CD4-positive, CD25-positive, alpha-beta regulatory T cell (primary cell): ENCODE measurements at places on chromosomes 6 and 20. TPM values are rescaled to one million over a fixed set of nuclear protein-coding genes. Genes with fewer than 3 reads are reported as not detected.

The RALGAPA2 gene
- 6.2 TPM for polyA plus RNA-seq

The FLRT3 gene
- not detected for polyA plus RNA-seq

- no peak overlapping the region for H3K27ac ChIP-seq
- no peak overlapping the region for H3K4me3 ChIP-seq
- peaks cover 13% of the 10 kb centered on the region for H3K36me3 ChIP-seq
- no peaks in the 10 kb centered on the region for H3K4me1 ChIP-seq
Observed at GRCh38 chr20:3367089-3367488, 40.4 kb downstream of the DNAAF9 start.

The SGK1 gene
- 3.9 TPM for polyA plus RNA-seq

DNA sequence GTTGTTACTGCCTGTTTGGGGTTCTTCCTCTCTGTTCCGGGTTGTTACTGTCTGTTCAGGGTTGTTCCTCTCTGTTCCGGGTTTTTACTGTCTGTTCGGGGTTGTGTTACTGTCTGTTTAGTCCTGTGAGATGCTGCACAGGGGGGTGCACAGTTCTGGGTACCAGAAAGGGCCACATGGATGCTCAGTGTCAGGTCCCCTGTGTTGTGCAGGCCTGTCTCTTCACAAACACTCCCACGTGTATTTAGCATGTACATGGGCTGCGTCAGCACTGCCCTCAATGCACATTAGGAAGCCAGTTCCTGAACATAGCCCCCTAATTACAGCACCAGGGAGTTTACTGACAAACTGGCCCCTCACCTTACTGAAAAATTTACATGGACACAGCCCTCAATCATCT lies 118.5 kb downstream of the DLL1 start:
- no peak for DNase-seq
- no peak overlapping the region for H3K27ac ChIP-seq
- H3K4me1 ChIP-seq, result no peaks in the 10 kb centered on the region
- H3K27me3 ChIP-seq, result no peaks in the 10 kb centered on the region

DNA sequence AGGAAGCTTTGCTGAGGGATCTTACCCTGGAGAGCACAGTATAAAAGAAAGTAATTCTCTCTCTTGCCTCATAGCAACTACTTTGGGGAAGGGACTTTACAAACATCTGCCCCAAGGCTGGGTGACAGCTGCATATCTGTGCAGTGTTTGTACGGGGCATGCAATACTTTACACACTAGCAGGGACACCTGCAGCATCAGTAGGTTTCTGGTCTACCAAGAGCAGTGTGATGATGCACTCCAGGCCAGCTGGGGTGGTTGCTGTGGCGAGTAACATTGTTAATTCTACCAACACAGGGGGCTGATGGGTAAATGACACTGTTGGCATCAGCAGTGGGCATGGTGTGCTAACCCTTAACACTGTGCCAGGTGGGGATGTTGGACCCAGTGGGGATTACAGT lies 48.0 kb downstream of the ADTRP start:
- H3K4me1 ChIP-seq, result peaks cover 64% of the 10 kb centered on the region
- H3K36me3 ChIP-seq, result no peaks in the 10 kb centered on the region
- peak overlapping the region; percentile 17 for H3K4me3 ChIP-seq
- no peak overlapping the region for H3K27ac ChIP-seq

DNA sequence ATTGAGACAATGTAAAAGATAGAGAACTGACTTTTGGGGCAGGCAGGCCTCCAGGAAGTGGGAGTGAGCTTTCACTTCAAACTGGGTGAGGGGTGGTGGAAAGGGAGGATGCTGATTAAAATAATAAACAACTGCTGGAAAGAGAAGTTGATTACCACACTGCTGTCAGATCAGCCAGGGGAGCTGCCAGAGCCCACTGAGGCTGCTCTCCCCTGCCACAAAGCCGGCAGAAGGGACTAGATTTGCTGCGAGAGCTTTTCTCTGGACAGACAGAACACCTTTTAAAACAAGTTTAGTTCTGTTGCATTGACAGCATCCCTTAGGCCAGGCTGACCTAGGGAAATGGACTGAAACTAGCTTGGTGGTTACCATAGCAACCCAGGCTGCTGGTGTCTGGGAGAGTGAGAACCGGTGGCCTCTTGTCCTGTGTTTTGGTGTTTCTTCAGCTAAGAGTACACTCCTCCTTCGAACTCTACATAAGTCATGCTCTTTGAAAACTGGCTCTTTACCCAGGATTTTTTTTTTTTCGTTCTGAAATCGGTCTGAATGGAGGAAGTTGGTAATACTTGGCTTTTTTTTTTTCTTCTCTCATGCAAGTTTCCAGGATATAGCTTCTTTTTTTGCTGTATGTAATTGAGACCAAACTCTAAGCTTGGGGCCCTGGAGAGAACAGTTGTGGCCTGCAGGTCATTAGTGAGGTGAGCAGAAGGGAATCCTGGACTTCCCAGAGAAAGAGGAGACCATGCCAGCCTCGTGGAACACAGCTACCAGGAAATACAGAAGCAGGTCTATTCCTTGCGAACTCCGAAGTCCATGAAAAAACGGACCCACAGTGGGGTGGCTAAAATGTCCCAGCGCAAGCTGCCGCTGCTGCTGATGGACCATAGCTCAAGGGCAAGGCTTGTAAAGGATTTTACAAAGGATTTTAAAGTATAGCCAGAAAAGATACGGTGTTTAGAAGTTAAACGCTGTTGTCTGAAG lies 374.4 kb downstream of the UTRN start:
- no peaks in the 10 kb centered on the region for H3K27me3 ChIP-seq
- H3K4me3 ChIP-seq, result peak overlapping the region; percentile 39
- DNase-seq, result no peak
- no peaks in the 10 kb centered on the region for H3K36me3 ChIP-seq
- H3K4me1 ChIP-seq, result peaks cover 21% of the 10 kb centered on the region
- H3K27ac ChIP-seq, result peak overlapping the region; percentile 42

- H3K4me3 ChIP-seq, result no peak overlapping the region
- no peaks in the 10 kb centered on the region for H3K27me3 ChIP-seq
- no peak overlapping the region for H3K27ac ChIP-seq
- no peak for DNase-seq
Observed at GRCh38 chr6:82568290-82568993, 204.8 kb downstream of the TPBG start.

DNA sequence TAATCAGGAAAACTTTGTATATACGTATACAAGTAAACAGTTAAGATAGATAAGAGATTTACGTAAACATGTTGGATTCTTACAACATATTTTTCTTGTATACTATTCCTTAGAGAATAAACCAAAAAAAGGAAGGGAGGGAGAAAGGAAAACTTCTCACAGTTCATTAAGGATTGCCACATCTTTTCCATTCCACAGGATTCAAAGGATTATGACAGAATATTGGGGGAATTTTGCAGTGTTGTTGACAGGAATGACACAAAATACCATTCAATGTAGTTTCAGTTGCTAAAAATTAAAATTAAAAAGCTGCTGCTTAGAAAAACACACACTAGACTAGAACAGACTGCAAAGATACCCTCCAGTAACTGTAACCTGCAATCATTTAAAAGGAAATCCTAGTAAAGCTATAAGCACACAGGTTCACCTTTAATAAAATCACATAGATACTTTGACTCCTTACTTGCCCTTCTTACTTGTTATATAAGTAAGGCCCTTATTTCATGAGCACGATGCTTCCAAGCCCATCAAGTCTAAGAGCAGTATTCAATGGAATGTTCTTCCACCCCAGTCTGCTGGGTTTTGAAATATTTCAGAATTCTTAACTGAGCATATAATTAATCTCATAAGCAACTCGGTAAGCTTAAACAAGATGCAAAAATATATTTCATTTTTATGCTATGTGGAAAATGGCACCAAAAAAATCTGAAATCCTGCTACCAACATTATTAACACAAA lies 107.8 kb downstream of the SMLR1 start:
- DNase-seq, result no peak
- H3K27me3 ChIP-seq, result no peaks in the 10 kb centered on the region
- no peak overlapping the region for H3K4me3 ChIP-seq
- no peaks in the 10 kb centered on the region for H3K4me1 ChIP-seq

DNA sequence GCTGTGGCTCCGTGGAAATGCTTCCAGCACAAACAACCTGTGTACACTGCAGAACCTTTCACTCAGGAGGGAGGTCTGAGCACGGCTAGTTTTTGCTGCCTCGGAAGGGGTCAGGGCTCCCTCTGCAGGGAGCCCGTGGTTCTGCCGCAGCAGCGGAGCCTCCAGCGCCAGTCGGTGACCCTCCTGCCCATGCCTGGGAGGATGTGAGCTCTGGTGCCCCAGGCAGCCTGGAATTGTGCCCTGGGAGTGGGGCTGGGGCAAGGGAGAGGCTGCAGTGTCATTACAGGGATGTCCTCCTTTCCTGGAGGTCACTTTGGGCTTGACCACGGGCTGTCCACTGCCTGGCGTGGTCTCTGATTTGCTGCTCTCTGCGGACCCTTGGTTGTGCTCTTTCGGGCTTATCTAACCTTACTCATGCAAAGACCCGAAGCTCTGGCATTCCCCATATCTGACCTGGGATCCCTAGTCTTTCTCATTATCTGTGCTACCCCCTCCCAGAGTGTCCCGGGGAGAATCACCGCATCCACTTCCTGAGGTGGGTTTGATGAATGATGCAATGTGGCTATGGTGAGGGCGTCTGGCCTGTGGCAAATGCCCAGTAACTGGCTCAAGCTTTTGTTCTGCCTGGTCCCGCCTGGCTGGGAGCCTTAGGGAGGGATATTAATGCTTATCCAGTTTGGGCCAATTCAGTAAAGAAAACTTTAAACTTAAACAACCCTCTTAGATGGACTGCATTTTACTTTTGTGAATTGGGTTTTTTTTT lies 59.6 kb upstream of the TAGAP start:
- peak; percentile 74 for DNase-seq
- H3K27ac ChIP-seq, result peak overlapping the region; percentile 18
- H3K4me1 ChIP-seq, result peaks cover 56% of the 10 kb centered on the region
- H3K36me3 ChIP-seq, result no peaks in the 10 kb centered on the region

GRCh38 chr6:4668271-4669179 lies 107.7 kb upstream of the CDYL start:
- no peak for DNase-seq
- H3K27ac ChIP-seq, result no peak overlapping the region
- no peaks in the 10 kb centered on the region for H3K27me3 ChIP-seq
- H3K36me3 ChIP-seq, result no peaks in the 10 kb centered on the region

The SMLR1 gene
- polyA plus RNA-seq, result not detected

DNA sequence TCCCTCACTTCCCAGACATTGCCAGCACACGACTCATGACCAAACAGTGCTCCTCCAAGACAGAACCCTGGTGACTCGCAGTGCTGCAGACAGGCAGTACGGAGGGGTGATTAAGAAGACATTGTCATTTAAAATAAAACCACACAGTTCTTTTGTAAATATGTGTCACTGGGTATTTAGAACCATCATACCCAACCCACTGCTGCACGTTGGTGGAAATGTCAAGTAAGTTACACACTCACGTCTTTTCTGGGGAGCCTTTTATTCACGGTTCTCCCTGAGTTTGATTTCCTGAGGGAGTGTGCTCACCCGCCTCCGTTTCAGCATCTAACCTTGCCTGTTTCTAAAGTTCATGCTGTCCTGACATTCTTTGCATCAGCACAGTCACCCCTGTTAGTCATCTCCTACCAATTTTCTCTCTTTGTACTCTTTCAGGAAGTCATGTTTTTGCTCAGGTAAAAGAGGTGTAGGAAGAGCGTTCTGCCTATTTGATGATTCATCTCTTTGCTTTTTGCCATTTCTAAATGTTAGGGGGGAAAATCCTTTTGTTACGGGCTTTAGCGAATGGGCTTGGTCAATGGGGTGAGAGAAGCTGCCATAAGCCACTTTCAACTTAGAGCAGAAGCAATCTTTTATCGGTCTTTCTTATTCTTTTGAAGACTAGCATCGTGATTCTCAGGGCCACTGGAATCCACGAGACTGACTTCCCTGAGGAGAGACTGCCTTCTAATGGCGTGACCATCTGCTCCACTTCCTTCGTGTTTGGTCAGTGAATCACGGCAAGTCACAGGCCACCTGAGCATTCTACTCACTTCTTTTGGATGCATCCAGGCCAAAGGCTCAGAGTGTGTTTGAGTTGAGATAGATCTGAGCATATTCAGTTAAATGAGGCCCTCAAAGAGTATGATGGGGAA lies 512.8 kb upstream of the JARID2 start:
- H3K27ac ChIP-seq, result no peak overlapping the region
- no peak for DNase-seq
- no peaks in the 10 kb centered on the region for H3K36me3 ChIP-seq
- H3K4me1 ChIP-seq, result peaks cover 21% of the 10 kb centered on the region

GRCh38 chr6:38501931-38502330 lies 137.8 kb downstream of the BTBD9 start:
- H3K4me1 ChIP-seq, result no peaks in the 10 kb centered on the region
- no peak overlapping the region for H3K4me3 ChIP-seq
- no peak overlapping the region for H3K27ac ChIP-seq
- no peaks in the 10 kb centered on the region for H3K27me3 ChIP-seq
- DNase-seq, result no peak
- no peaks in the 10 kb centered on the region for H3K36me3 ChIP-seq

- no peaks in the 10 kb centered on the region for H3K27me3 ChIP-seq
- no peak overlapping the region for H3K4me3 ChIP-seq
- H3K27ac ChIP-seq, result no peak overlapping the region
- no peaks in the 10 kb centered on the region for H3K4me1 ChIP-seq
Observed at GRCh38 chr6:158765499-158766068, 53.6 kb downstream of the EZR start.

DNA sequence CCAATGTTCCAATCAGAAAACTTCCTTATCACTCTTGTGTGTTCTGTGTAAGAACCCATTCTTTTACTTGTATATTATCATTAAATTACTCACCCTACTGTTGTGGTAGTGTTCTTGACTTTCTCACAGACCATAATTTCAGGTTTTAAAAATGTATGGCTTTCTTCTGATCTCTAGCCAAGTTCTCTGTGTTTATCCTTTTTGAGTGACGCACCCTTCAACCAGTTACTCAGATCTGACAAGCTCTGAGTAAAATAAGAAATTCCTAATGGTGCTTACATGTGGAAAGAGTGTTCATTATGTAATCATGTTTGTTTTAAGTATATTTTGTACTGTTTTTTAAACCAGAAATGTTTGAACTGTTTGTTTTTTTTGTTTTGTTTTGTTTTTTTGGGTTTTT lies 11.0 kb downstream of the TBPL1 start:
- H3K36me3 ChIP-seq, result no peaks in the 10 kb centered on the region
- H3K4me1 ChIP-seq, result peaks cover 15% of the 10 kb centered on the region
- peak; percentile 14 for DNase-seq
- no peak overlapping the region for H3K4me3 ChIP-seq

The GPSM3 gene
- 109 TPM for polyA plus RNA-seq

- DNase-seq, result no peak
- no peaks in the 10 kb centered on the region for H3K27me3 ChIP-seq
- no peaks in the 10 kb centered on the region for H3K4me1 ChIP-seq
- no peak overlapping the region for H3K4me3 ChIP-seq
Observed at GRCh38 chr6:126055449-126055848, 69.1 kb downstream of the TRMT11 start.

The MATN4 gene
- polyA plus RNA-seq, result not detected

DNA sequence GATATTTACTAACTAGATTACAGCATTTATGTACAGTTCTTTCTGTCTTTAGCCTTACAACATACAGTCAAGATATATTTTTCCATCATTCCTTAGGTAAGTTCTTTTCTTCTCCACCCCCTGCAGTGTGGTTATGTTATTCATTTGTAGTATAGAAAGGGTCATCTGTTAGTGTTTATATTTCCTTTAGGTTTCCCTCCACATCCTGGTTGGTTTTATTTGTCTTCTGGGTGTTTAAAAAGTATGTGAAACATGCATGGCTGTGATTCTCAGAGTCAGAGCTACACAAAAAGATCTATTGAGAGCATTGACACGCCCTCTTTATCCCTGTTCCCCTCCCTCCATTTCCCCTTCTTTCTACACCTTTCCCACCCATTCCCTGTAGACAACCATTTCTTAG lies 20.1 kb downstream of the DHX35 start:
- H3K4me3 ChIP-seq, result no peak overlapping the region
- H3K27ac ChIP-seq, result no peak overlapping the region
- peaks cover 16% of the 10 kb centered on the region for H3K36me3 ChIP-seq
- no peak for DNase-seq
